Thoracic aorta endothelial cell (primary cell): ENCODE measurements at places on chromosomes 6 and 20. TPM values are rescaled to one million over a fixed set of nuclear protein-coding genes. Genes with fewer than 3 reads are reported as not detected.

PLG gene
- total RNA-seq, result not detected in 2 replicates

FAM50B gene
- total RNA-seq, result 4.7 TPM in 2 replicates

SLC52A3 gene
- 0.07 TPM in 1 of 2 replicates, not detected in the other for total RNA-seq

OR2J3 gene
- total RNA-seq, result not detected in 2 replicates

CD109 gene
- 30.5 and 44.1 TPM in 2 replicates for total RNA-seq

KCNK15 gene
- total RNA-seq, result 0.07 TPM in 1 of 2 replicates, not detected in the other
